Mucosa of gallbladder (tissue), 1 donor: ENCODE measurements at places on chromosomes 1 and 21.
A peak's percentile ranks its signal among the peaks of the same experiment; 100 is the strongest.

DNA sequence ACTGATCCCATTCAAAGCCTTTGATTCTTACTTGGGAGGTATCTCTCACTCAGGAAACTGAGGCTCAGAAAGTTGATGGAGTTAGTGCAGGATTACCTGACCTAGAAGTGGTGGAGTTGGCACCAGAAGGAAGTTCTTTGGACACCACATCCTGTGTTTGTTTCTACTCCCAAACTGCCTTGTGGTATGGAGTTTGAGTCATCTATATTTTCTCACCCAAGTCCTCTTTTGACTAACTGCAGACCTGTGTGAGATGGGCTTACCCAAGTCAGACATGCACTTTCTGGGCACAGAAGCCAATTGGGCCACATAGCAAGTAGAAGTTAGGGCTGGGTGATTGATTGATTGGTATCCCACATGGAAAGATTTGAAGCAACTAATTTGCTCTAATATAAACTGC is 36.1 kb downstream of the FGGY start:
- no peak for DNase-seq

DNA sequence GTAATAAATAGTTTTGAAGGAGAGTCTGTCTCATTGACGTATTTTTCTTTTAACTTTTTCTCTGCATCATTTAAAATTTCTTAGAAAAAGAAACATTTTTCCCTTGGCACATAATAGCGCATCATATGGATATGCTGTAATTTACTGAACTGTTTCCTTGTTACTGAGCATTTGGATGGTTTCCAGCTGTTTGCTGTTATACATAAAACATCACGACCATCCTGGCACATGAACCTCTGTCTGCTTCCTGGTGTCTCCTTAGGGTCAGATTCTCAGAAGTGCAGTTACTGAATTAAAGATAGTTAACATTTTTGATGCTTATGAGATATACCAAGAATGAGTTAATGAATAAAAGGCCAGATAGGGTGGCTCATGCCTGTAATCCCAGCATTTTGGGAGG is 67.2 kb downstream of the BACE2 start:
- DNase-seq: no peak

- no peak for DNase-seq
Measured at GRCh38 chr1:31828341-31828740, 12.5 kb upstream of the SPOCD1 start.

DNA sequence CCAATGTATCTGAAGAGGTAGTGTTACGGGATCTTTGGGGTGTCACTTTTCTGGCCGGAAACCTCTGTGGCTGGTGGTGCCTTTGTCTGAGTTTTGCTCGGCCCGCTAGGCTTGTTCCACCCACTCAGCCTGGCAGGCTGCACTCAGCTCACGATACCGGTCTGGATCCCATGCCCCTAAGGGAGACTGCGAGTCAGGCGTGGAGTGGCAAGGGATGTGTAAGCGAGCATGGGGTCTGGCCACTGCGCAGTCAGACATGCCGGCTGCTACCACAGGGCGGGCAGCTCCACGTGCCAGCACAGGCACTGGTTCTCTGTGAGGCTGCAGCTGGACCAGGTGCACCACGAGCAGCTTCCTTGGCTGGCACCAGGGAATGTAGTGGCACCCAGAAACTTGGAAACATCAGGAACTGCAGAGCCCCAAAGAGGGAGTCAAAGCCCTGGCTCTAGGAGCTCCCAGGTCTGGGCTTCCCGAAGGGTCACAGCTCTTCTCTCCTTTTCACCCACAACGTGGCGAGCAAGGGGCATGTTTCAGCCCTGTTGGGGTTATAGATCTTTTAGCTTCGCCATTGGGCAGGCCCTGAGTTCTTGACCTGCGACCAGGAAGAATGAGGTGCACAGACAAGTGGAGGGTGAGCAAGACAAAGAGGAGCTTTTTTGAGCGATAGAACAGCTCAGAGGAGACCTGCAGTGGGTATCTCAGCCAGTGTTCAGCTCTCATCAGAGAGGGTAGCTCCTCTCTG is 23.8 kb upstream of the LRRC8C start:
- no peak for DNase-seq

DNA sequence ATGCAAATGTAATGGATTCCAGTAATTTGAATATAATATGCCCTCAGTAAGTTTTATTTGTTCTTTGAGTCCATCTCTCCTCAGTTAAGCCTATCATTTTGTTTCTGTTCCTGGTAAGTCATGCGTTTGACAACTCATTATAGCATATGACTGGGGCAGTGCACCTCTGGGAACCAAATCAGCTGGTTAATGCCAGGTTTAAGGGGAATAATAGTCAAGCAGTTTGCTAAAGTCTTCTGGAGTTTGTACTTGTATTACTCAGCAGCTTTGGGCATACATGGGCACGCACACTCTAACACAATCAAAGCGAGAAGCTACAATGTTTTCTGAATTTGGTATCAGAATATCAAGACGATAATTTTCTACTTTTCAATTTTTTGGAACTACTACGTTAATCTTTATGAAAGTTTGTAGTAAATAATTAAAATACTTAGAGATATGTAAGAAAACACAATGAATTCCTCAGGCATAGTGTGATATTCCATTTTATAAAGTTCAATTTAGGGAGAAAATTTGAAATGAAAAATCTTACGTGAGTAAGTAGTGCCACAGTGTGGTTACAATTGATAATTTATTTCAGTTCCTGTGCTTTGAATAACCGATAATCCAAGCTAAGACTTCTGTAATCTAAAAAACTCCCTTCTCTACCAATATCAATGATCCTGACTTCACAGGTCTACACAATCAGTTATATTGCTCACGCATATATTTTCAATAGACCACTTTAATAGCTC is 43.8 kb upstream of the KCTD3 start:
- DNase-seq: no peak

GRCh38 chr1:157878059-157878458 is 36.5 kb upstream of the CD5L start:
- DNase-seq: peak; percentile 30

- DNase-seq: no peak
Measured at GRCh38 chr1:211336161-211336560, 9.5 kb downstream of the TRAF5 start.

- no peak for DNase-seq
Measured at GRCh38 chr1:51605961-51606723, 10.8 kb upstream of the OSBPL9 start.

DNA sequence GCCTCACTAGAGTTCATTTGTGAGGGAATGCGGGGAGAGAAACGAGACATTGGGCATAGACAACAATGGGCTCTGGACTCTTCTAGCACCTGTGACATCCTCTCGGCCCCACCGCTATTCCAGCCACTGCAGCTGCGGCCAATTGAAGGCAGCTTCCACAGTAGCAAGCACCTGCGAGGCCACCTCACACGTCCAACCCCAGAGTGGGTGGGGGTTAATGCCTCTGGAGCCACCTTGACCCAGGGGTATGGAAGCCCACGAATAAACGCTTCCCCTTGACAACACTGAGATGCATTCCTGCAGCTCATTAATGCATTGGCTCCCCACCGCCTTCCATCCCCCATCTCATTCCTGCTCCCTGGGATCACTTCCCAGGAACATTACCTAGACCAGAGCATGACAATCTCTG is 104.4 kb downstream of the GLIS1 start:
- DNase-seq: no peak

DNA sequence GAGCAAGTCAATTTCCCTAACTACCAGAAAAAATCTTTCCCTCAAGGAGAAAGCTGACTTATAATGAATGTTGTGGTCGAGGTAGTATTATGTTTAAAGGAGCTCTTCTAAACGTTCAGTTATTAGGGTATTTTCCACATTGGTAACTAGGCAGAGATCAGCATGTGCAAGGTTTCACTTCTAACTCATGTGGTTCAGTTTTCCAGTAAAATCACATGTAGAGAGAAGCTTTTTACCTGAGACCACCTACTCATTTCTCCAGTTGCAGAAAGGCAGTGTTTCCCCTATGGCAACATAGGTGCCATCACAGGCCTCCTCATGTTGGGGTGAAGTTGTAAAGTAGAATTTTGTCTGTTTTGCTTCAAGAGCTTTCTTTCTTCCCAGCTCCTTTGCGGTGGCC is 23.7 kb downstream of the IL23R start:
- DNase-seq: no peak

DNA sequence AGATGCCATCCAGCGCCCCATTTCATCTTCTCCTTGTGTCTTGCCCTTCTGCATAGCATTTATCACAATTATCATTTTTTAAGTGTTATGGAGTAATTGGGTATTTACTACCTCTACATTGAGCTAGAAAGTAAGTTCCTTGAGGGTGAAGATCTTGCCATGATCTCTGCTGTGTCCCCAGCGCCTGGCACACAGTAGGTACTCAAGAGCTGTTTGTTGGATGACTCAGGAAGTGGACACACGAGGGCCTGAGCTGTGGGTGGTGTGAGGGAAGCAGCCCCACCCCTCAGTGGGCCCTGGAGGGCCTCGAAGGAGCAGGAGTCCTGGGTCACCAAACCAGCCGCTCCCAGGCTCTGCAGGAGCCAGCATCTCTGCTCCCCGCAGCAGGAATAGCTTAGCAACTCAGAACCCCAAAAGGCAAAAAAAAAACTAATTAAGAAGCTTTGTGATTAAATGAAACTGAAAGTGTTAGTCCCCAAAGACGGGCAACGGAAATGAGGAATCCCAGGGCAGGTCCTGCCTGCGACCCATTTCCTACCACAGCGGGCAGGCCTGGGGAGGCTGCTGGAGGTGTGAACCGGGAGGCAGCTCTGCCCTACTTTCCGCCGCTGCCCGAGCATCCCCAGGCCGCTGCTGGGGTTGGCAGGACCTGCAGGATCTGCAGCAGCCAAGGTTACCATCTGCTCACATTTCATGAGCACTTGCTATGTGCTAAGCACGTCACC is 87.7 kb downstream of the LACTBL1 start:
- DNase-seq: no peak

GRCh38 chr1:160570840-160571239 is 8.5 kb downstream of the CD84 start:
- no peak for DNase-seq

GRCh38 chr1:9763914-9764313 is 59.9 kb downstream of the CLSTN1 start:
- DNase-seq: no peak

- DNase-seq: no peak
Measured at GRCh38 chr1:244207042-244207934, 156.2 kb downstream of the ZBTB18 start.

DNA sequence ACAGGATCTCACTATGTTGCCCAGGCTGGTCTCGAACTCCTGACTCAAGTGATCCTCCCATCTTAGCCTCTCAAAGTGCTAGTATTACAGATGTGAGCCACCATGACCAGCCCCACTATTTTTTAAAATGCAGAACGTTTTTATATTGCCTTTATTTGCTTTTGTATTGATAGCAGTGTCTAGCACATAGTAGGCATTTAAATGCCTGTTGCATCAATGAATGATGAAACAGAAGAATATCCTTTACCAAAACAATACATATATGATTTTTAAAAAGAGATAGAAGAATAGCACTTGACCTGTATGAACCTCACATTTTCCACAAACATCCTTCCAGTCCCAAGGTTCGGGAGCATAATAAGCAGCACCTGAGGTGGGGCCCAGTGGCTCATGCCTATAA is 16.5 kb upstream of the FRRS1 start:
- no peak for DNase-seq

- DNase-seq: no peak
Measured at GRCh38 chr1:241849345-241849695, 1.3 kb downstream of the EXO1 start.
